Activated T-cell treated with anti-CD3 and anti-CD28 coated beads for 48 hours (primary cell): ENCODE measurements at places on chromosomes 1 and 21.

DNA sequence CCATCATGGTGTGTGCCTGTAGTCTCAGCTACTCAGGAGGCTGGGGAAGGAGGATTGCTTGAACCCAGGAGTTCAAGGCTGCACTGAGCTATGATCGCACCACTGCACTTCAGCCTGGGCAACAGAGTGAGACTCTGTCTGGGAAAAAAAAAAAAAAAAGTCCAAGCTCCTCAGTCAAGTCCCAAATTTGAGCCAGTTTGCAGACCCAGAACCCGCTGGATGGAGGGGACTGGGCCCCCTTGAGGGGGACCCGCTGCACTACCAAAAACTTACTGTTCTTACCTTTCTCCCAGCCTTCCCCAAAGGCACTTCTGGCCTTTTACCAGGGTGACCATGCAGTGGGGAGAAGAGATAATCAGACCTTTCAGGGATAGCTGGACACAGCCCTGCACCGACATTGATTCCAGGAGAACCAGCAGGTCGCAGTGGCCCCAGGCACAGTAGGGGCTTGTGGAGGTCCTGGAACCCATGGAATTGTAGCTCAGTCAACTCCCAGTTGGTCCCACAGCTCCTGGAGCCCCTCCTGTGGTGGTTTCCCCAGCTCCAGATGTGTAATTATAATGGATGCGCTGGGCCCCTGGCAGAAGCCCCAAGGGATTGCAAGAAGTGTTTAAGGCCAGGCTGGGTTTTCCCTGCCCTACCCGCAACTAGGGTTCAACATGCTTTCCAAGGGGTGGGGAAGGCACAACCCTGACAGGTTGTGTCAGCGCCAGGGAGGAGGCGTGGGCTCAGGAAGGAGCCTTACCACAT is 4.1 kb upstream of the WNT9A start:
- DNase-seq = no peak

- no peak for DNase-seq
Measured at GRCh38 chr1:196649990-196650389, 1.9 kb upstream of the CFH start.

GRCh38 chr1:27296773-27297291 is 25.1 kb upstream of the TMEM222 start:
- peak; percentile 50 for DNase-seq

DNA sequence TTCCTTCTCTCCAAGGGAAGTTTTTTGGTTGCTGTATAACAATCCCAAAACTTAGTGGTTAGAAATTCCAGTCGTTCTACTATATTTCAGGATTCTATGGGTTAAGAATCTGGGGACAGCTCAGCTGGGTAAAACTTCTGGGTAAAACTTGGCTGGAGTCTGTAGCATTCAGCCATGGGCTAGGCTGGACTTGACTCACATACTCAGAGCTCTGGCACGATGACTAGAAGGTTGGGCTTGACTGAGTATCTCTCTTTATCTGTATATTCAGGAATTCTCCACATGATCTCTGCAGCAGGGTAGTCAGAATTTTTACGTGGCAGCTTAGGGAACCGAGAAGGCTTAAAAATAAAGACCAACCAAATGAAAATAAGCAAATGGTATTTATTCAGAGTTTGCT is 28.2 kb upstream of the HRNR start:
- DNase-seq = no peak
